Fibroblast of gingiva (primary cell): ENCODE measurements at places on chromosomes 6 and 20.

- no peak for DNase-seq
Observed at GRCh38 chr6:11218102-11218442, 14.4 kb downstream of the NEDD9 start.

- DNase-seq: peak; percentile 16
Observed at GRCh38 chr20:63495741-63496595, 2.9 kb downstream of the EEF1A2 start.

GRCh38 chr6:142679907-142680700, 264.9 kb downstream of the HIVEP2 start:
- DNase-seq: peak; percentile 17

GRCh38 chr20:57210054-57210910, 56.2 kb downstream of the BMP7 start:
- DNase-seq: no peak

DNA sequence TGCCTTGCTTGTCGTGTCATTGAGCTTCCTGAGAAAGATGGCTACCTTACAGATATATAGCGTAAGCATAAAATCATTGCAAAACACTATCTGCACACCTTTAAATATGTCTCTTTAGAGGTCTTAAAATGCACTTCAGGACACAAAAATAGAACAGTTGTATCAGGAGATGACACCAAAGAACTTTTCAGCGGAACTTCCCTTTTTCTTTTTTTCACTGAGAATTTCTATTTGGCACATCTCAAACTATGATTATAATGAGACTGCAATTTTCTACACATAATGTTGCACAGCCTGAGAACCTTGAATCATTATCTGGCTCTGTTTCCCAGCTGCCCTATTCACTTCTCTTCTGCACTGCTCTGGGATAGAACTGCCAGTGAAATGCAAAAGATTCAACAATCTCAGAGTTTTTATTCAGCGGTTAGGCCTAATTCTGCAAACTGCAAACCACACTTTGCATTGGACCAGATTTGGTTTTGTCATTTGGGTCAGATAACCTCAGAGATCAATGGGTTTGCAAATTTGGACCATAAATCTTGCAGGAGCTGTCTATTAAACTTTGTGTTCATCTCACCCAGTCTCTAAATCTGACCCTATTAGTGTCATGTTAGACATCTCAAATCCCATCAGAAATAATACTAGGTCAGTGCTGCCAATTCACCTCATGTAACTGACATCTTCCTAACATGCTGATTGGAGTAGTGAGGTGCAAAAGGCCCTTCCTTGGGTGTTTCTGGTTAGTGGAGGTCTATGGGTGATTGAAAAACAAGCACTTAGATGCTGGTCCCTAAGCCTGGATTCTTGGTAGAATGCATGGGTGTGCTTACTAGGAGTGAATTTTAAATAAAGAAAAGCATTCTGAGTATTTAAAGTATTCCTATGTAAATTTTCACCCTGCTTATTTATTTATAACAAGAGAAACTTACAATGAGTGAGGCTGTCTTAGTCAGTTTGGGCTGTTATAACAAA, 382.7 kb downstream of the UTRN start:
- DNase-seq: no peak
